ENCODE measurements at places on chromosomes 3 and 15.

DNA sequence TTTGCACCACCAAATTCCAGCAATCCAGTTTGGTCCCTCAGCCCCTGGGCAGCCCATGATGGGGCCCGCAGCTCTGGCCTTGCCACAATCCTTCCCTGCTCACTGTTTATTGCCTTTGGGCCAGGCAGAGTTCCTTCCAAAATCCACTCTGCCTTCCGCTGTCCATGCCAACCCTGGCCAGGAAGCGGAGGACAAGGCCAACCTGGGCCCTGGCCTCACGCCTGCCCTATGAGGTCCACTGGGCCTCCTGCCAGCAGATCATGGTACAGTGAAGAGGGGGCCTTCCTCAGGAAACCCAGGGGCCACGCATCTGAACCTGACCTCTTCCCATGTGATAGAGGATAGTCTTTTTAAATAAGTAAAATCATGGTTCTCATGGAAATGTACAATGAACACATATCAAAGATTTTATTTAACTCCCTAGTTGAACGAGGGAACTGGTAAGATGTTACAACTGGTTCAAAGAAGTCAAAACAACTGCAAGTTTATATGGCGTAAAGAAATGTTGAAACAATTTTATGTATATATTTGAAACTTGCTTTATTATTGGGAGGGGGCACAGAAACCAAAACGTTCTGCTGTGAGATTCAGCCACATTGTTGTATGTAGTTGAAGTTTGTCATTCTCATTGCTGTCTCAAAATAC lies 95.8 kb upstream of the TNFAIP8L3 start:
- no peak for DNase-seq

DNA sequence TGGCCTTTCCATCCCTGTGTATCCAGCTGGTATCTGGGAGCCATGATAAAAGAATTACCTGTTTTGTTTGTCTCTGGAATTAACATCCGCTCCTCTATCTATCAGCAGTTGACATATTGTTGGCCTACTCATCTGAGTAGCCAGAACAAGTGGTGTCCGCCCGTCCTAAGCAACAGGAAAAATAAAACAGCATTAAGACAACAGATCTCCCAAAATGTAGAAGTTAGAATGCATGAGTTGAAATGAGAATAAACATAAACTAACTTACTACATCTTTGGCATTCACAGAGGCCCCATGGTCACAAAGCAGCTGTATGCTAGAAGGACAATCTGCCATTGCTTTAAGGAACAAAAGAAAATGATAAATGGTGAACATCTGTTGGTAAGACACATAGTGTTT lies 75.9 kb downstream of the UACA start:
- DNase-seq = no peak

DNA sequence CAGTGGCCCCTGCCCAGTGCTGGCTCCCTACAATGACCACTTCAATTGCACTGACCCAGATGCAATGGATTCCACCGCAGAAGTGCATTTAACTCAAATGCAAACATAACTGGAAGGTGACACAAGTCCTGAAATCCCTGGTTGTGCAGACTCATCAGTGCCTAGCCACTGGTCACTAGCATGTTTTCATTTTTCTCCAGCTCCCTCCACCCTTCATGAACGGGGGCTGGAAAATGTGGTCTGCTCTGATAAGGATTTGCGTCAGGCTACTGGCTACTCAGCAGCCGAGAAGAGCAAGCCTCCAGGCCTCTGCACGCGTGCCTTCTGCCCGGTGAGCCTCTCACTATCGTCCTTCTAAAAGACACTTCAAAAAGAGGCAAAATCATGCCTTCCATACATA lies 27.4 kb upstream of the FURIN start:
- no peak for DNase-seq

DNA sequence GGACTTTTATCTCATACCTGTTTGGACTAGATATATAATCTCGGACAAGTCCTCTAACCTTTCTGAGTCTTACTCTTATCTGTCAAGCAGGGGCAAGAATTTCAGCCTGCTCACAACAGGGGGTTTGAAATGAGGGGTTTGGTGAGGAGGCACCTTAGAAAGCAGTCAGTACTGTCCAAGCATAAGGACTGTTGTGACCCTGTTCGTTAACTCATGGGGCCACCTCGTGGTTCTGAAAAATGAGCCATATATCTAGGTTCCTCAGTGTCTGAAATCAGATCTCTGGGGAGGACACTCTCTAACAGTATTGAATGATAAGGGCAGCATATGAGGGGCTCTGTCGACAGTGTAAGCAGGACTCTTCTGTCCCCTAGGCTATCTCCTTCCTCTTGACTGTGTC lies 7.2 kb upstream of the TIMP4 start:
- DNase-seq = no peak

- no peak for DNase-seq
These were observed 2.9 kb downstream of the SEMA3F start for GRCh38 chr3:50157827-50158529.

GRCh38 chr3:97940034-97940433 lies 32.2 kb downstream of the RIOX2 start:
- no peak for DNase-seq

DNA sequence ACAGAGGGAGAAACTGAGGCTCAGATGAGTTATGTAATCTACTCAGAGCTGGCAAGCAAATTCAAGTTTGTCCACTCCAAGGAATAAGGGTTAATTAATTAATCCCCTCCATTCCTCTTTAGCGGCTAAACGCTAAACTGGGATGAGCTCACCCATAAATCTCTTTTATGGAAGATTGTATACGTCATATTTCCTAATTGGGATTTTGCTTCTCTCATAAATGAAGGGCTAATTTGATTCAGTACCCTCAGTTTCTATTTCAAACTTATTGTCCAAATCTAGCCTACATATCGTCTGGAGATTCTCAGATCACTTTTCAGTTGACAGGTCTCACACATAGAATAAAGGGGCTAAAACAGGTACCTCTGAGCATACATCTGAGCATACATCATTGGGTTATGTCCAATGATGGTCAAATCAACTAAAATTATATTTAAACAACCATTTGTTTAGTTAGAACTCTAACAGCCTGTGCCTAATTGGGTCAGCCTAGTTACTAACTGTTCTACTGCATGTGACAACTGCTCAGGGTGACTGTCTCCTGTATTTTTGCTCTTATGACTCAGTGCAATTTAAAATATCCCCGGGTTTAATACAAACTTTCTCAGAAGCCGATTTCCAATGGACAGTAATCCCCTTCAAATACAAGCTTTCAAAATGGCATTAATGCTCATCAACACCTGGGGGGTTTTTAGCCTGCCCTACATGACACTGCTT lies 57.6 kb upstream of the PLXND1 start:
- no peak for DNase-seq

DNA sequence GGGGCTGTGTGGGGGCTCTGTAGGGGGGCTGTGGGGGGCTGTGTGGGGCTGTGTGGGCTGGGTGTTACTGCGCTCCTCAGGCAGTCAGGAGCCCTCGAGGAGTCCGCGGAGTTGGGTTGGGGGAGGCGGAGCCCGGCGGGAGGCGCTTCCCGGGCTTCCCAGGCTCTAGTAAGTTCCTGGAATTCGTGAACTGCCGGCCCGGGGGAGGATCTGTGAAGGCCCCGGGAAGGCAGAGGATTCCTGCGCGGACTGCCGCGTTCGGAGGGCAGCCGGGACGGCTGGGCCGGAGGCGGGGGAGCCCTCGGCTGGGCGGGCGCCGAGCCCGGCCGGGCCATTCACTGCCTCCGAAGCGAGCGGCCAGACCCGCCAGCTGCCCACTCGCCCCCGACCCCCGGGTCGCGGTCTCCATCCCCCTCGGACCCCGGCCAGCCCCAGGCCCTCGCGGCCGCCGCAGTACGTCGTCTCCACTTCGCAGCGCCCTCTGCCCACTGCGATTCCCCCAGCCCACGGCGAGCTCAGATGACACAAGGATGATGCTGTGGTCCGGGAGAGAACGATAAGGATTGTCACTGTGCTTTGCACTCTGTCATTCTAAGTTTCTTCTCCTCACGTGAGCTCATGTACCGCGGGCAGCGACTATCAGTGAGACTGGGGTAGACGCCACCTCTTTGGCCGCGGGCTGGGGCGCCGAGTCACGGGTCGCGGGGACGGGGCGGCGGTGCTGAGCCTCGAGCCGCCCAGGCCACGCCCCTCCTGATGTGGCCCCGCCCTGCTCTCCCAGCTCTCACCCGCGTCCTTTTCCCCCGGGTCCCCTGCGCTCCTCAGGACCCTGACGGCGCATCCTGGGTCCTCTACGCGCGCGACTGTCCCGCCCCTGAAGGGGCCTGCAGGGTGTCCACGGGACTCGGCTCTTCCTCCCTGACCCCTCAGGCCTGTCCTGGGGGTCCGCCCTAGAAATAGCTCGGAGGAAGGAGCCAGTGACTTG lies 65.3 kb downstream of the KLF13 start:
- DNase-seq = no peak

DNA sequence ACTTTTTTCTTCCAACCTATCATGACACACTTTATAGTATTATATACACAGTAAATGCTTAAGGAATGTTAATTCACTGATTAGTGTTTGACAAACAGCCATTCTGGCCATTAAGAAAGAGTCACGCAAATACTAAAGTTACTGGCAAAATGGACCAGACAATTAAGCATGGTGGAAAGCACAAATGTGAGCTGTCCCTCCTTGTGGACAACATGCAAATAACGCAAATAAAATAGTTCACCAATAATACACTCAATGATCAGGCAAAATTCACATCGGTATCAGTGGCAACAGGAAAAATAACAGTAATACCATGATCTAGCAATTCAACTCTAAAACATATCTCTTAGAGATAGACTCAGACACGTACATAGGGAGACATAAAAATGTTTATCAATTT lies 71.7 kb downstream of the NEDD4 start:
- no peak for DNase-seq

DNA sequence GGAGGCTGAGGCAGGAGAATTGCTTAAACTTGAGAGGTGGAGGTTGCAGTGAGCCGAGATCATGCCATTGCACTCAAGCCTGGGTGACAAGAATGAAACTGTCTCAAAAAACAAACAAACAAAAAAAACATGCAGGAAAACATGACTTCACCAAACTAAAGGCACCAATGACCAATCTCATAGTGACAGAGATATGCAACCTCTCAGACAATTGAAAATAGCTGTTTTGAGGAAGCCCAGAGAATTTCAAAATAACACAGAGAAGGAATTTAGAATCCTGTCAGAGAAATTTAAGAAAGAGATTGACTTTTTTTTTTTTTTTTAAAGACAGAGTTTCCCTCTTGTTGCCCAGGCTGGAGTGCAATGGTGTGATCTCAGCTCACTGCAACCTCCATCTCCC lies 26.1 kb downstream of the NCBP2 start:
- no peak for DNase-seq

GRCh38 chr3:156176048-156176447 lies 55.7 kb downstream of the KCNAB1 start:
- DNase-seq = no peak

DNA sequence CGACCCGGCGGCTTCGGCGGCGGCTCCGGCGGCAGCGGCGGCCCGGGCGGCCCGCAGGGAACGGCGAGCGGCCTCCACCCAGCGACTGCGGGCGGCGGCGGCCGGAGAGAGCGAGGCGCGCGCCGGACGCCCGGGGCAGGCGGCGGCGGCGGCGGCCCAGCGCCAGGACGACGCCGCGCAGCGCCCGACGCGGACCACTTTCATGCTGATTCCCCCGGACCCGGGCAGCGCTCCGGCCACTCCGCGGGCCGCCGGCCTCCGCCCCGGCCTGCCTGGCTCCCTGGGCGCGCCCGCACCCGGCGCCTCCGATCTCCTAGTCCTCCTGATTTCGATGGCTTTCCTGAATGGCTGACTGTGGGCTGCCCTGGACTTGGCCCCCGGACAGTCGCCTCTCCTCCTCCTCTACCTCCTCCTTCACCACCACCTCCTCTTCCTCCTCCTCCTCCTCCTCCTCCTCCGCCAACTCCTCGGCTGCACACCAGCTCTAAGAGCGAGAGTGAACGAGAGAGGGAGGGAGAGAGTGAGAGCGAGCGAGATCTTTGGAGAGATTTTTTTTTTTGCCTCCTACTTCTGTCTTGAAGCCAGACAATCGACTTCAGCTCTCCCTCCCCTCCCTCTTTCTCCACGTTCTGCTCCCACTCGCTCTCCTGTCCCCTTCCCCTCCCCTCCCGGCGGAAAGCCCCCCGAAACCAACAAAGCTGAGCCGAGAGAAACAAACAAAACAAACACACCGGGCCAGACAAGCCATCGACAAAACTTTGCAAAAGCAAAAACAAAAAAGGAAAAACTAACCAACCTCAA lies 844 bp downstream of the NR2F2 start:
- DNase-seq = peak; percentile 34

DNA sequence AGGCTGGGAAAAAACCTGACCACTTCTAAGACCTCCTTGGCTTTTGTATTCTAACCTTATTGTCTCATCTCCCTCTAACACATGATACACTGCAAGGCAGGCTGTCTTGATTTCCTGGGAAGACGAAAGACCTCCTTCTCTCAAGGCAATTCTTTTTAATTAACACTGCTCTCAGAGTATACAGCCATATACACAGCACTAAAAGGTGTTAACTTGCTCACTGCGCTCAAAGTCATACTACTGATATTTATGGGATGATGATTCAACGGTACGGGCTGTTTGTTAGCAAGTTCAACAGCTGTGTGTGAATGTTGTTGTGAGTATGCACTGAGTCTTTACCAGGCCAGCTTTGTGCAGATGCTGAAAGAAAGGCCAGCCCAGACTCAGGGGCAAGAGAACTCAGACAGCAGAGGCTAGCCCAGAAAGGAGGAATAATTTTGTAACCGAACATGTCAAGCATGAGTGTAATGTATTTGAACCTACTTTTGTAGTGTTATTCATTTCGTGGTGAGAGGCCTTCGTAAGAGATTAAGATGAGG lies 229.9 kb downstream of the IL5RA start:
- no peak for DNase-seq

DNA sequence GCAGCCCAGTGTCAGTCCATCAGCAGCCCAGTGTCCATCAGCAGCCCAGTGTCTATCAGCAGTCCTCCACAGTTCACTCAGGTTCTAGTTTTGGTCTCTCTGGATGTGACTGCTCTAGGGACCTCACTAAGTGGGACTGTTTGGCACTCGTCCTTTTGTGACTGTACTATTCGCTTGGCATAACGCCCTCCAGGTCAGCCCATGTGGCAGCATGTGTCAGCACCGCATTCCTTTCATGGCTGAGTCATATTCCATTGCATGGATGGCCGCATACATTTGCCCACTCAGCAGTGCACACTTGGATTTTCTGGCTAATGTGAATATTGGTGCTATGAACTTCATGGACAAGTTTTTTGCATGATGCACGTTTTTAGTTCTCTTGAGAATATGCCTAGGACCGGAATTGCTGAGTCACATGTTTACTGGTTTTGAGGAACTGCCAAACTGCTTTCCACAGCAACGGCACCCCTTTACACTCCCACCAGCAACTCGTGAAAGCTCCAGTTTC lies 16.4 kb downstream of the CHST13 start:
- DNase-seq = peak; percentile 79

DNA sequence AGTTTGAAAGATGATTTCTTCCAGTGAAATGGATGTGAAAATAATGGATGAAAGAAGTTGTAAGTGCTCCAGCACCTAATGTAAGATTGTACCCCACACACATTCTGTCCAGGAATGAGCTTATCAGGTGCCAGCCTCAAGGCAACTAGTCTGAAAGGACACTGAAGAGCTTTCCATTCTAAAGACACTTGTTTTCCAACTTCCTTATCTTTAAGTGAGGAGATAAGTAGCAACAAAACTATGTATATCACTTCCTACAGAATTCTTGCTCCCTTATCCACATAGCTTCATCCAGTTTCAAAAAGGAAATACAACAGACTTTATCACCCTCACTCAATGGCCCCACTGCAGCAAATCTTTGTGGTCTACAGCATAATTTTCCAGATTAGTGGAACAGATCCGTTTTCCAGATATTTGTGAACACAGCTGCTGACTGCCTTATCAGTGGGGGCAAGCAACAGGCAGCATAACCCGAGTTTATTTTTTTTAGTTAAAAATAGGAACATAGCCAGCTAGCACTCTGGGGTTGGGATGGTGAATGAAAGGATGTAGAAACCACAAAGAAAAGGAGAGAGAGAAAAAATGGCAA lies 60.6 kb downstream of the CD200R1L start:
- peak; percentile 81 for DNase-seq

Data from brain microvascular endothelial cell (primary cell).